NB4 (cell line): ENCODE measurements at places on chromosomes 4 and X.

GRCh38 chr4:17427991-17428390 is 83.9 kb downstream of the QDPR start:
- DNase-seq, result no peak

- peak; percentile 94 for DNase-seq
Measured at GRCh38 chr4:183182873-183183725, 84.0 kb downstream of the WWC2 start.

GRCh38 chr4:112109360-112110058 is 35.7 kb upstream of the FAM241A start:
- DNase-seq, result peak; percentile 37

GRCh38 chrX:960821-961220 is 251.6 kb downstream of the CRLF2 start:
- DNase-seq, result no peak

DNA sequence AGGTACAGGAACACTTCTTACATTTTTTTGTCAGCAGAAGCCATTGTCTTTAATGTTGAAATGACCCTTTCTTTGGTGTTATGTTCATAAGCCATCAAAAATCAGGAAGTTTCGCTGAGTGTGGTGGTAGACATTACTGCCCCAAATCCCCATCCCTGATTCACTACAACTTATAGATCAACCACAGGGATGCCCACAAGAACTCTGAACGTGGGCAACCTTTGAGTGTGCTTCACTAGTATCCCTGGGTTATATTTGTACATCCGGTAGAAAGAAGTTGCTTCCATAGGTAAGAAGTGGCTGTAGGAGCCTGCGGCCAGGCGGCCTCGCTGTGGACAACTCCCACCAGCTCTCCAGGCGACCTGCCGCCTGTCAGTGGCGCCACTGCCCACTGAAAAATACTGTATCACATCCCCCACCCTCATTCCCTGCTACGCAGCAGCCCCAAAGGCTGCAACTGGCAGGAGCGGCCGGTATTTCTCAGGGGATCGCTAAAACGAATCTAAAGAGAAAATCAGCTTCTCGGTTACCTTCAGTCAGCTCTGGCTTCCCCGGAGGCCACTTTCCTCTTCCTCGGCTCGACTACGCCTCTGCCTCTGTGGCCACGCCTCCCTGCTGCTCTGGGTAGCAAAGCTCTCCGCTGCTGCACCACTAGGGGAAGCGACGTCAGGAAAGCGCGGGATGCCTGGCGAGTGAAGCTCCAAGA is 13.9 kb upstream of the ETDC start:
- DNase-seq, result no peak

DNA sequence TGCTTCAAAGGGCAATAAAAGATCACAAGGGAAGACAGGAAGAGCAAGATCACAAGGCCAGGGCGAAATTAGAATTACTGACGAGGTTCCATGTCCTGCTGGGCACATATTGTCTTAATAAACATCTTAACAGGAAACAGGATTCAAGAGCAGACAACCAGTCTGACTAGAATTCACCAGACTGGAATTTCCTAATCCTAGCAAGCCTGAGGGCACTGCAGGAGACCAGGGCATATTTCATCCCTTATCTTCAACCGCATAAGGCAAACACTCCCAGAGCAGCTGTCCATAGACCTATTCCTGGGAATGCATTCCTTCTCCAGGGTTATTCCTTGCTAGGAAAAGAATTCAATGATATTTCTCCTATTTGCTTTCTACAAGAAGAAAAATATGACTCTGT is 12.4 kb upstream of the TDO2 start:
- DNase-seq, result no peak
